NCI-H524 (cell line): ENCODE measurements at places on chromosomes 1 and 21.

DNA sequence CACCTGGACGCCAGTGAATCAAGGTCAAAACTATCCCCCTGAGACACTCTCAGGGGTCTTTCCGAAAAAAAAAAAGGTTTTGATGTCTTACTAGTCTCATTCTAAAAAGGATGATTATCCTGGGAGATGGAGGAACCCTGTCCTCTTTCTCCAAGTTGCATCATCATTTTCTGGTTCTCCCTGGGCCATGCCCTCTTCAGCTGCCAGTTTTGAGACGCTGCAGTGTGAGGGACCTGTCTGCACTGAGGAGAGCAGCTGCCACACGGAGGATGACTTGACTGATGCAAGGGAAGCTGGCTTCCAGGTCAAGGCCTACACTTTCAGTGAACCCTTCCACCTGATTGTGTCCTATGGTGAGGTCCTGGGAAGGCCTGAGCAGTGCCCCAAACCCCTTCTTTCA is 3.5 kb downstream of the FCRLA start:
- DNase-seq = no peak

DNA sequence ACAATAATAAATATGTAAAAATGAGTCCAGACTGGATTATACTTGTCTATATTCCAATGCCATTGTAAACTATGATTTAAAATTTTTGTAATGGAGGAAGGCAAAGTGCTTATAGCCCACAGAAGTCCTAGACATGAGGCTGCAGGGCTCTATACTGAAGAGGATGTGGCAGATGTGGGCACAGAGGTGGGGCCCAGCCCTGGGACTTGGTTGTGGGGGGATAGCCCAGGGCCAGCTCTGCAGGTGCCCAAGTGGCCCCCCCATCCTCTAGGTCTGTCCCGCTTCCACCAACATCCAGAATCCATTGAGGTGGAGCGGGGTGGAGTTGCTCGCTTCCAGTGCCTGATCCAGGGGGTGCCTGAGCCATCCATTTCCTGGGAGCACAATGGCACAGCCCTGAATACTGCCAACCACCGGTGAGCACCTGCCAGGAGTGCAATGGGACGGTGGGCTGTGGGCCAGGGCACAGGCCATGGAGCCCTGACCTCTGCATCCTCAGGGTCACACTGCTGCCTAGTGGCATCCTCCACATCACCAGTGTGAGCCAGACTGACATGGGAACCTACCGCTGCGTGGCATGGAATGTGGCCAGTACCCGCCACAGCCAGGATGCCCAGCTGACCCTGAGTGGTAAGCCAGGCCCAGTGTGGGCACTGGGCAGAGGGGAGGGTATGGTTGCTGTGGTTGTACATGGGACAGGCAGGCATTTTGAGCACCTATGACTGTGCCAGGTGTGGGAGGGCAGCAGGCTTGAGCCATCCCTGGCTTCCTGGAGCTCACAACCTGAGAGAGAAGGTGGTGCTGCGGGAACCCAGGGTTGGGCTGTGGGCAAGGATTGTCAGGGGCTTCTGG is 21.0 kb downstream of the SLC27A3 start:
- no peak for DNase-seq

- no peak for DNase-seq
Measured at GRCh38 chr1:33322870-33323585, 2.1 kb upstream of the A3GALT2 start.

DNA sequence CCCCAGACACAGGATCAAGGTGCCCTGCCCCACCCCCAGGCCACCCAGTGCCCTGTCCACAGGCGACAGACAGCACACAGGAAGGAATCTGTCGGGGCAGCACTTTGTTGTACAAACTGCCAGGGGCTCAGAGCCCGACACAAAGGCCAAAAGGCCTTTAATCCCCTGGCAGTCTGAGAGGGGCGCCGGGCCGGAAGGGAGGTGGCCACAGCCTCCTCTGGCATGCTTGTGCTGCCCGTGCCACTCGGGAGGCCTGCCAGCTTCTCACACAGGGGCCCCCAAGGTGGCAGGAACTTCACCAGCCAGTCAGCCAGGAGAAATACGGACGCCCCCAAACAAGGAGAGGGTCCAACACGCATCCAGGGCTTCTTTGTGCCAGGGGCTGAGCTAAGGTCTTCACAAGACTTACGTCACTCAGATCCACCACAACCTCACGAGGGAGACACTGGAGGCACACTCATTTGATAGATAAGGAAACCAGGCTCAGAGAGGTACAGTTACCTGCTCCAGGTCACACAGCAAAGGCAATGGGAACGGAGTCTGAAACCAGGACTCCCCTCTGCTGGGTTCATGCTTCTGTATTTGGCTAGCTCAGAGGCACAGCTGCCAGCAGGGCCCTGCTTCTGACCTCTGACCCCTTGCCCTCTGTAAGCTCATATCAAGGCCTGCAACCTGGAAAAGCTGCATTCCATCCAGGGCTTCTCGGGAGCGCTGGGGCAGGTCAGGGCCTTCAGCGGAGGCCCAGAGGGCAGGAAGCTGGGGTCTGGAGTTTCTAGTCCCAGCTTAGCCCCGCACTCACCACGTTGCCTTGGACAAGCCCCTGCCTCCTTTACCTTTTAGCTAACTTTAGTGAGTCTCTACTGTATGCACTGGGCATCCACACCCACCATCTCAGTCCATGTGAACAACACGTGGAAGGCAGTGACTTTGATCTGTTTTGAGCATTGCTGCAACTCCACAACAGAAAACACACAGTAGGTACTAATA is 34.8 kb downstream of the HSPG2 start:
- no peak for DNase-seq

- peak; percentile 3 for DNase-seq
Measured at GRCh38 chr1:185365951-185366350, 48.9 kb upstream of the IVNS1ABP start.

GRCh38 chr1:156463874-156464273 is 36.7 kb downstream of the MEF2D start:
- DNase-seq = no peak

GRCh38 chr1:43772978-43773377 is 65.6 kb downstream of the ST3GAL3 start:
- no peak for DNase-seq

DNA sequence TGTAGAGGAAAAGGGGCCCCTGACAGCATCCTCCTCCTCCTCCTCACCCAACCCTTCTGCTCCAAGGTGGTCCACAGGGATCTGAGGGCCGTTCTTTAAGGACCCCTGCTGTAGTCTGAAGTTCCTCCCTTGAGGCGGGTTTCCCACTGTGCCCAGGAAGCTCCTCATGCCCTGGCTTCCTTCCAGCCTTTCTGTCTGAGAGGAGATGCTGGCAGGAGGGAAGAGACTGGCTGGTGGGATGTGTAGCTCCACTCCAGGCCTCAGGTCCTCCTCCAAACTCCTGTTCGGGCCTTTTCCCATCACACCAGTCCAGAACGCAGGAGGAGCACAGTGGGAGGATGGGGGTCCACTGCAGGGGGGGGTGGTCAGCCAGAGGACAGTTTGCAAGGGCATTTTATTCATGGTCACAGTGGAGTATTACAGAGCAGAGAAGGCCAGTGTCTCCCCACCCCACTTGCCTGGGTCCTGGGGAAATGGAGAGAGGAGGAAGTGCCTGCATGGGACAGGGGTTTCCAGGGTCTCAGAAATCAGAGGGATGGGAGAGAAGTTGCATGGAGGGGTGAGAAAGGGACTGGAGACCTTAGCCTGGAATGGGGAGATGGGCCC is 7.8 kb downstream of the ETV3L start:
- DNase-seq = no peak

GRCh38 chr1:223519116-223519515 is 125.9 kb downstream of the CCDC185 start:
- DNase-seq = no peak

- DNase-seq = no peak
Measured at GRCh38 chr1:1431845-1432273, 3.6 kb upstream of the VWA1 start.

GRCh38 chr1:59601811-59602210 is 212.9 kb upstream of the HOOK1 start:
- DNase-seq = no peak

GRCh38 chr1:220730486-220730885 is 17.6 kb upstream of the MTARC2 start:
- no peak for DNase-seq
